ENCODE measurements at places on chromosomes 4 and X.

GRCh38 chr4:102598762-102599374, 97.7 kb downstream of the NFKB1 start:
- no peak for DNase-seq

DNA sequence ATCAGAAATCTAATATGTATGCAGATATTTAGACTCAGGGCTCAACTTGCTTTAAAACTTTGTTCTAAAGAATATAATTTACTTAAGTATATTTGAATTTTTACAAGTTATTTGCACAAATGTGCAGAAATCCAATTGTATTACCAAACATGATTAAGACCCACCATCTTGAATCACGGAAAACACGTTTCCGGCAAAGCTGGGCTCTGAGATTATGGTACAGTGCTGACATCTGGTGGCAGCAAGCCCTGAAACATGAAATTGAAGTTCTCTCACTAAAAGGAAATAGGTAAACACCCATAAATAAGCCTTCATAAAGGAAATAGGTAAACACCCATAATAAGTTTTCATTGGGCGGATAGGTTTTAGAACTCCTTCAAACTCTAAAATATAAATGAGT, 98.3 kb upstream of the MAOA start:
- peak; percentile 7 for DNase-seq

DNA sequence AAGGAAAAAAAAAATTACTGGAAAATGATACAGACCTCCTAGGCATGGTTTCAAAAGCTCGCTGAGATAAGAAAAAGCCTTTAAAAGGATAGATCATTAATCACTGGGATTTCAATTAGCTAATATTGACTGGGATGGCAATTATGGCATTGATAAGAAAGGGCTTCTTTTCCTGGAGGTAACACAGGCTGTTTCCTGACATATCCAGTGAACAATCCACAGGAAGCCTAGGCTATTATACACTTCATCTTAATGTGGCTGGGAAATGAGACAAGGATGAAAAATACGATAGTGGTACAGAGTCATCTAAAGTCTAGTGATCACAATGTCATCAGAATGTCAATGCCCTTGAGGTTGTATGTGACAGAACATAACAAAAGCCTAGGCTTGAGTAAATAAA, 1579.3 kb downstream of the C4orf33 start:
- no peak for DNase-seq

GRCh38 chrX:108892501-108892900, 156.1 kb upstream of the IRS4 start:
- DNase-seq, result no peak

GRCh38 chr4:147733716-147734344, 1.9 kb downstream of the ARHGAP10 start:
- no peak for DNase-seq

DNA sequence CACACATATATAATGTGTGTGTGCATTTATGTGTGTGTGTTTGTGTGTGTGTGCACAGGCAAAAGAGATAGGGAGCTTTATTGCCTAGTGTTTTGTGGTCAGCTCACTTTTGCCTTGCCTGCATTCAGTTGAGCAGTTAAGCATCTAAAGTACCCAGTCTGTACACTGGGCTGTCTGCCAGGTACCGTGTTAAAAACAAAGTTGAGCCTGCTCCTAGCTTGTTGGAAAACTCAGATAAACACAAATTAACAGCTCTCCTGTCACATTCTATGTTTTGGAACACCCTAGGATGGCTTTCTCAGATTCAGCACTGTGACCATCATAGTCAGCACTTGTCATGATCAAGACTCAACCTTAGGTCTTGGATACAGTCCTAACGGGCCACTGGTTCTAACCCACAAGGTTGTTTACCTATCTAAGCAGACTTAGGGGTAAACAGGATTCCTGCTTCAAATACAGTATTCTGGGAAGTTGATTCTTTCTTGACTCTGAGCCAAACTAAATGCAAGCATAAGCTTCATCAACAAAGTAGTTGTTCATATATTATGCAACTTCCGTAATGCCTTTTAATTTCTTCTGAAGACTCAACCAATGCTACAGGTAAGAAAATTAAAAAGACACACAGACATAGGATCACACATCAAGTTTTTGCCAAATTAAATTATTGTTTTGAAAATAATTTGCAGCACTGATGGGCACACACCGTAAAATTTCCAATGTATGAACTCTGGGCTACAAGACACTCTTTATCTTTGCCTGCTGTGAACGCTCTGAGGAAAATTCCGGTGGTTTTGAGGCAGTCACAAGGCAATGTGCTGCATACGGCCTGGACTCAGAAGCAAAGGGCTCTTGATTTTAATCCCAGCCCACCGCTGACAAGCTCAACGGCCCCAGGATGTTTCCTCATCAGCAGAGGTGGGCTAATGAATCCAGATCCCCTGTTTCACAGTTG, 11.3 kb upstream of the CD99 start:
- DNase-seq, result no peak

- no peak for DNase-seq
These were observed 26.7 kb downstream of the HDAC8 start for GRCh38 chrX:72545990-72546389.

GRCh38 chr4:53321984-53322289, 43.9 kb downstream of the SCFD2 start:
- DNase-seq, result no peak

GRCh38 chr4:99483636-99484035, 27.2 kb upstream of the C4orf17 start:
- DNase-seq, result no peak

DNA sequence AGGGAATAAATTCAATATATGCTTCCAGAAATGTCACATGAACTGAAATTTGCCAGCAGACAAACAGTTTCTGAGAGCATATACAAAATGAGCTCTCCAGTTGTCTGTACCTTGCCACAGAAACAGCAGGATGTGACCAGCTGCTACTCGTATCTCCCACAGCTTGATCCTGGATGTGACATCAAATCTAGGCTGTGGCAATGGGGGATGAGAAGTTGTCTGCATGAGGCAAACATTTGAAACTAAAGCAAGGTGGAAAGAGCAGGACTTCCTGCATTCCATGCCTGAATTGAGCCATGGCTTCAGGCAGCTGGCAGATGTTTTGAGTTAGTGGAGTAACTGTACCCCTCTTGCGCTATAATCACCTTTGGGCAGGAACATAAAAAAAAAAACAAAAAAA, 1724.0 kb downstream of the RPA4 start:
- no peak for DNase-seq

DNA sequence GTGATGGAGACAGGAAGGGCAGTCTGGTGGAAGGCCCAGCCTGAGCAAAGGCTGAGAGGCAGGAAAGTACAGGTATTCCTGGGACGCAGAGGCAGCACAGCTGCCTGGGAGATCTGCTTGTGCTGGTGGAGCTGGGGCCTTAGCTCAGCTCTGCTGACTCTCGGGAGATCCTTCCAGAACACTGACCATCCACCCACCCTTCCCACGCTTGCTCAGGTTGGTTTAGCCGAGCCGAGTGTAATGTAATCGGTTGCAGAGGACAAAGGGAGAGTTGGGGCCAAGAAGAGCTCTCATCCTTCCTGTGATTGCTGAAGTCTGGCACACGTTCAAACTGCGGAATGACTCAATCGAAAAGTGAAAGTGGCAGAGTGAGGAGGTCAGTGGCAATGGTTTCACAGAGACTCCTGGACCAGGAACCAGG, 43.1 kb upstream of the GPR78 start:
- DNase-seq, result no peak

DNA sequence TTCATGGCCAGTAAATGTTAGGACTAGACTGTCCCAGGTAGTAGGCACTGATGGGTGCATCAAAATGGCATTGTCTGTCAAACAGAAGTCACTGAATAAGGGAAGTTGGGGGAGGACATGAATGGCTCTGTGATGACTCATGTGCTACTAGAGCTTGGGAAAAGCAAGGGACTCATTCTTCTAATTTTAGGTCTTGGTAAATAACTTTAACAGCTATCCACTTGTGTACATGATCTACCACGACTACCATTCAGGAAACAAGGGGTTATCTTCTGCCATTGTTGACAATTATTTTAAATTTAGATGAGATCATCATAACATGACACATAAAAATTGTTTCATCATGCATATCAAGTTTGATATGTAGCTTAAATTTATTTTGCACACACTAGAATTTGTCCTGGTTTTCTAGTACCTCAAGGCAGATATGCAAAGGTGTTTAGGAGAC, 6.3 kb downstream of the AREG start:
- no peak for DNase-seq

Measured in AG09309 (cell line).